Stimulated activated naive CD4-positive, alpha-beta T cell (primary cell): ENCODE measurements at places on chromosomes 7 and 10.

DNA sequence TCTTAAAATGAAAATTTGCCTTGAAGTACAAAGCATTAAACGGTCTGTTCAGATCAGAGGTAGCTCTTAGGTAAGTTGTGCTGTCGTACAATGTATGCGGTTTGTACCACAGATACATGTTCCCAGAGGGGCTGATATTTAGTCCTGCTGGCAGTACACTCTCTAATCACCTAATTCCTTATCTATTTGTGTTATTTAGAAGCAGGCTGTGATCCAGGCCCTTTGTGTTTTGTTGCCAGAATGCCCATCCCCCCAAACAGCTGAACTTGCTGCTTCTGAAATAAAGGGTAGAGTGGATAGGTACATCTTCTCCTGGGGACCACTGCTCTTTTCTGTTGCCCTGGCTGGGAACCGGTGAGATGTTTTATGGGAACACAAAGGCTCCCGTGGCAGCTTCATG lies 84.5 kb downstream of the SND1 start:
- no peak for DNase-seq

DNA sequence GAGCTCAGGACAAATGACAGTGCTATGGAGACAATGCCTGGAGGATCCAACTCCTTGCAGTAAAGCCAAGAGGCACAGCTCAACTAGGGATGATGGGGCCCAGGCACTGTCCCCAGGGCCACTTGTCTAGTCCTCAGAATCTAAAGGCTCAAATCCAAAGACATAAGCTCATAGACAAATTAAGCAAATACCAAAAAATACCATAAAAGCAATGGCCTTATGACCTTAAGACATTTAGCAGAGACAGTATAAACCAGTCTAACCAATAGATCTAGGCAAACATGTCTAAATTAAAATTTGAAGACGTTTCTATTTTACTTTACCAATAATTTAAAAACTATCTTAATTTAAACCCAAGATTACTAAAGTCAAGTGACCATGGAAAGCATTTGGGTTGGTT lies 14.8 kb upstream of the MKLN1 start:
- no peak for DNase-seq

DNA sequence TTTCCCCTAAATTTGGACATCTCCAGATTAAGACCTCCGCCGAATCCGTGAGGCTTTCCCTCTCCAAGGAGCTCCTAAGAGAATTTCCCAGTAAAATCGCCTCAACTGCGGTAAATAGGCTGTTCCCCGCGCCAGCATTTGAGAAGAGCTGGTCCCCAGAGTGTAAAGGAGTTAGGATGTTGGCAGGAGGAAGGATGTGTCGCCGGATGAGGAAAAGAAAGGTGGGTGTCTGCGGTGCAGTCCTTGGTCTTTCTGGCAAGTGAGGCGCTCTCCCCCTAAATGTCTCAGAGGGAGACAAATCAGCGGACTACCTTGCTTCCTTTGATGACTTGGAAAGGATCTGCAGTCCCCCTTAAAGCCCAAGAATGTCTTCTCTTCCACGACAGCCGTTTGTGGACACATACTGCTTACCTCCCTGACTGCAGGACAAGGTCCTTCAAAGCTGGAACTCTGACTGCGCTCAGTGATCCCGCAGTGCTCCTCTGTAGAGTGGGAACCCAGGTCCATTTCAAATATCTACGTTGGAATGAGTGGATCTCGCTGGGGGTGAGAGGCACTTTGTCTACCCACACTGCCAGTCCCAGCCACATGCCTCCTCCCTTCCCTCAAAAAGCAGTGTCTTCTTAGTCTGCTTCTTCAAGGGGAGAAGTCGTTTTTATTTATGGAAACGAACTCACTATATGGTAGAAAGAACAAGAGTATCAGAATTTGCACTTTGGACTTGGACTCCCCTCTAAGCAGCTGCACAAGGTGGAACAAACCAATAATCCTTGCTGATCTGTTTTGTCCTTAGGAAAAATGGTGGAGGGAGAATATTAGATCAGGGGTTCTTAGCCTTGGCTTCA lies 1.1 kb upstream of the DLG5 start:
- no peak for DNase-seq

DNA sequence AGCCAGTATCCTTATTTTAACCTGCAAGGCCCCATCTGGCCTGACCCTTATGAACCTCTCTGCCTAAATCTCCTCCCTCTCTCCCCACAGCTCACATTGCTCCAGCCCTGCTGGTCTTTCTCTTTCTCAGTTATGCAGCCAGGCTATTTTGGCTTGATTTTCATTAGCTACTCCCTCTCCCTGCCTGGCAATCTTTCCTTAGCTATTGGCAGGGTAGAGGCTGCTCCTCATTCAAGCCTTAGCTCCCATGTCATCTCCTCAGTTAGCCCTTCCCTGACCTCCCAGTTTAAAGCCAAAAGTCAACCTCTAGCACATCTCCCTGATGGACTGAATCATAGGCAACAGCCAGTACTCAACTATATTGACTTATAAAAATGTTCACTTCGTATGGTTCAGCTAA lies 214.4 kb upstream of the CELF2 start:
- no peak for DNase-seq

- no peak for DNase-seq
Observed at GRCh38 chr10:95391581-95392216, 100.9 kb upstream of the PDLIM1 start.

DNA sequence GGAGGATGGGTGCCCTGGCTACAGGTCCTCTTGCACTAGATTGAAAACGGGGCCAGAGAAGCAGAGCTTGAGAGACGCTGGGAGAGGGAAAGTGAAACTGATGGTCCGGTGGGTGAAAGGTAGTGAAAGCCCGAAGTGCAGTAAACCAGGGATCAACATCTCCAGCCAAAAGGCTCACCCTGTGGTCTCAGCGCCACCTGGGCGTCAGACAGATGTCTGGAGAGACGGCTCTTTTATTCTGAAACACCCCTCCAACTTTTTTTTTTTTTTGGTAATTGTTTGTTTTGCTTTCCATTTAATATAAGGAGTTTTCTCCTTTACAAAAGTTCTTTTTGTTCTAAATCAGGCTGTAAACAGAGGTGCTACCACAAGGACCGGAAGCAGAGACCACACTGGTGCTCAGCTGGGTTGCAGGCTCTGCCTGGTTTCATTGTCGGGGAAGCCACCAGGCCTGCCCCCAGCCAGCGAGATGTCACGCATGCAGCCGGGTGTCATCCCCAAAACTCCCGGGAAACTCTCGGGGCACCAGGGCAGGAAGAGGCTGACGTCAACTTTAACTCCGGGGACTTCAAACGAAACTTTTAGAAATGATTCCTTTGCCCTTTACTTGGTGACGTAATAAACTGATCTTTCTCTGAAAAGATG lies 11.2 kb downstream of the IL2RA start:
- peak; percentile 91 for DNase-seq

- no peak for DNase-seq
Observed at GRCh38 chr7:113408999-113409398, 290.6 kb upstream of the SMIM30 start.

- no peak for DNase-seq
Observed at GRCh38 chr10:70729763-70730357, 55.3 kb downstream of the TBATA start.

DNA sequence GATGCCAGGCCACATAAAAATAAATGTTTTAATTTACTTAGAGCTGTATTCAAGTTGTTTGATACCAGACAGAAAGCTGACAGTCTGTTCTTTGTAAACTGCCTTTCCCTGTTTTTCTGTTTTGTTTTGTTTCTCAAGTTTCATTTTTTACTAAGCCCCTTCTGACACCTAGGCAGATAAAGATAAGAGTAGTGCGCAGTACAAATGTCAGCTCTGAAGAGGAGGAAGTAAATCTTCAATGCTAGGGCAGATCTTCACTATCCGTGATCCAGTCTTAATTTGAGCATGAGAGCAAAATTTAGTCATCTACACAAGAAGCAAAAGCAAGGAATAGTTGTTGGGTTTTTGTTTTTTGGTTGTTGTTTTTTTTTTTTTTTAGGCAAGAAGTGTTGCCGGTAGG lies 27.3 kb downstream of the MTURN start:
- DNase-seq = no peak

DNA sequence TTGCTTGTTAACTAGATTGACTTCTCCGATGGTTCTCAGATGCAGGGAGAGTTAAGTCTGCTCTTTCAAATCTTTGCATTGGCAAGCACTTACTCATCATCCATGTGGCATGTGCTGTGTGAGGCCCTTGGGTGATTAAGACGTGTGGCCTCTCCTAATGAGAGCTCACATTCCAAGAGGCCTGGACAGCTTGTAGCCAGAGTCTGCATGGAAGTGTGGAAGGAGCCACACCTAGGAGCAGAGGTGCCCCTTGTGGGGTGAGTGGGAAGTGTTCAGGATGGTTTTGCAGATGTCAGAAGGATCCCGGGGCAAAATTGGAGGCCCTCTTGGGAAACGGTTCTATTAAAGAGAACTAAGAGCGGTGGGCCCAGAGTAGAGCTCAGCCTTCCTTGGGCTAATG lies 225.9 kb downstream of the PAXIP1 start:
- DNase-seq = no peak

DNA sequence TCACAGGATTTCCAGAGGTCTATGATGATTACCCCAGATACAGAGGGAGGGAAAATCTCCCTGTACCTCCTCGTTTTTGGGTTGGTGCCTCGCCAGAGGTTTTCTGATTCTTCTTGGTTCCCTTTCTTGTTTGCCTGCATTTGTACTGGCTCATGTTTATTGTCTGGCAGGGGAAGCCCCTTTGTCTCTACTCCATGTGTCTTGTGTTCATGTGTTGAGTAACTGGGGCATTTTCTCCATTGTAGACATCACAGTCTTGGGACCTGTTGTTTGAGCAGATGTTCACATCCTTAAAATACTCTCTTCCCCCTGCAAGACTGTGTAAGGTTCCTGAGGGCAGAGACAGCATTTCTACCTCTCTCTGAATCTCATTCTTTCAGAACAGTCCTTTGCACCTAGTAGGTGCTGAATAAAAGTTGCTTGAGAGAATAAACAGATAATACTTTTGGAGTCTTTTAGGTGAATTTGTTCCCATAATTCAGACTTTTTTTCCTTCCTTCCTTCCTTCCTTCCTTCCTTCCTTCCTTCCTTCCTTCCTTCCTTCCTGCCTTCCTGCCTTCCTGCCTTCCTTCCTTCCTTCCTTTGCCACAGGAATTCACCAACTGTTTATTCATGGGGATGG lies 25.1 kb downstream of the CDK14 start:
- DNase-seq = no peak
